ENCODE measurements at places on chromosomes 13 and 19. TPM values are rescaled to one million over a fixed set of nuclear protein-coding genes. Genes with fewer than 3 reads are reported as not detected.

The CCL25 gene
- not detected for total RNA-seq

The ZNF835 gene
- total RNA-seq: 4.2 TPM

The NXNL1 gene
- total RNA-seq: not detected

The SCN1B gene
- total RNA-seq: 1.3 TPM

The C1QTNF9 gene
- not detected for total RNA-seq

The GRIN2D gene
- 0.15 TPM for total RNA-seq

The SSC5D gene
- total RNA-seq: 0.63 TPM

The GRIK5 gene
- 0.59 TPM for total RNA-seq

The PHLDB3 gene
- 14.5 TPM for total RNA-seq

The KLK11 gene
- total RNA-seq: not detected

The ATP8B3 gene
- total RNA-seq: 1.5 TPM

The FSD1 gene
- total RNA-seq: 19.9 TPM

The CEACAM21 gene
- 43.8 TPM for total RNA-seq

The DEDD2 gene
- total RNA-seq: 27.4 TPM

The SPACA4 gene
- total RNA-seq: not detected

The KLF1 gene
- total RNA-seq: 0.69 TPM

The IGFL1 gene
- total RNA-seq: not detected

The LHB gene
- not detected for total RNA-seq

The PCDH9 gene
- total RNA-seq: 0.17 TPM

The HNRNPA1L2 gene
- 9.8 TPM for total RNA-seq

The C1QTNF9B gene
- total RNA-seq: not detected
